ENCODE measurements at places on chromosomes 1 and 21.

DNA sequence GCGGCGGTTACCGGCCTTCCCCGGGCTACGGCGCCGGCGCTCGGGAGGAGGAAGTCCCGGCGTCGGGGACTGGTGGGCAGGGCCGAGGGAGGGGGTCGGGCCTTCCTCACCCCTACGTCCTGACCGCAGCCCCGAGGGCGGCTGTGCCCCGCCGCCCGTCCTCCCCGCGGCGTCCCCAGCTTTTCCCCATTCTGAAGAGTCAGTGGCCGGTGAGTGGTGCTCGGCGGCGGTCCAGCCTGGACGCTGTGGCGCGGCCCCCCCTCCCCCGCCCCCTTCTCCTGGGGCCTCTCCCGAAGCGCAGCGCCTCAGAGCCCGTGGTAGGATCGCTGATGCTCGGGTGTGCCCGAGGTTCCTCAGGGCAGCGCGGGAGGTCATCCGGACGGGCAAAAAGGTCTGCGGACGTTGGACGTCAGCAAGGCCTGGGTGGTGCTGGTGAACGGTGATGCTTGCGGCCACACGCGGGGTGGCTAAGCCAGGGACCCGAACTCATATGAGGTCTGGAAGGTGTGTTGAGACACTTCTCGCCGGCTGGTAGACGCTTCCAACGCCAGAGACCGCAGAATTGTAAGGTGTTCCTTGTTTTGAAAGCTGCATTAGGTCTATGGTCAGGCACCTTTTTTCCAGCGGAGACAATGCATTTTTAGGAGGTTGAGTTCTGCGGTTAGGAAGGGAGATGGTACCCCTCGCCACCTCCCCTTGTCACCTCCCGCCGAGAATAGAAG, 725 bp downstream of the SLC25A33 start:
- peak; percentile 80 for DNase-seq

DNA sequence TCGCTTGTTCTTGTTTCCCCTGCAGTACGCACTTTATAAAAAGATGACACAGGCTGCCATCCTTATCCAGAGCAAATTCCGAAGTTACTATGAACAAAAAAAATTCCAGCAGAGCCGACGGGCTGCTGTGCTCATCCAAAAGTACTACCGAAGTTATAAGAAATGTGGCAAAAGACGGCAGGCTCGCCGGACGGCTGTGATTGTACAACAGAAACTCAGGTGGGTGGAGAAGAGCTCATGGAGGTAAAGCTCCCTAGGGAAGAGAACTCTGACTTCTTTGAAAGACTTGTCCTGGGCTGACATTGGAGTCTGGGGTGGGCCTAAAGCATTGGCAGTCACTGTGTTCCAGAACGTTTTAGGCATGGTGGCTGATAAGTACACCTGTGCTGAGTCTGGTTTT, 19.9 kb upstream of the VAMP3 start:
- DNase-seq: no peak

DNA sequence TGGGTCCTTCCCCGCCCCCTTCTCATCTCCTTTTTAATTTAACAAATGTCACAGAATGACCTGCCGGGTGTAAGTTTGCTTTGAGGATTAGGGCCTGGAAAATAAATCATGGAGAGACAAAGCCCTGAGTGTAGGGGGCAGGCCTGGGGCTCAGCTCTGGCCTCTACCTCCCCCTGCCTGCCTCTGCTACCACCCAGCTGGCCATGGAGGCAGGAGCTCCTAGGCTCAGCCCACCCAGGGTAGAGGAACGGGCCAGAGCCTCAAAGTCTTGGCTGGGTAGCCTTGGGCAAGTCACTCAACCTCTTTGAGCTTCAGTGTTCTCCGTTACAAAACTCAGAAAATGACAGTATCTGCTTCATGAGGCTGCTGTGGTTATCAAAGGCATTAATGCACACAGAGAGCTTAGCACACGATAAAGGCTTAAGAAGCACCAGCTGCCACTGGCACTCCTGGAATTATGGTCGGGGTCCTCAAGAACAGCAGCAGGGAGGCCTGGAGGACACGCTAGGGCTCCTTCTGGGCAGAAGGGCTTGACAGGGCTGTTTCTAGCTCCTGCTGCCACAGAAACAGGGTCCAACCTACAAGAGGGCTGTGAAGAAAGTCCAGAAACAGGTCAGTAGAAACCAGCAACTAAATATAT, 39.0 kb downstream of the LRP8 start:
- peak; percentile 69 for DNase-seq

DNA sequence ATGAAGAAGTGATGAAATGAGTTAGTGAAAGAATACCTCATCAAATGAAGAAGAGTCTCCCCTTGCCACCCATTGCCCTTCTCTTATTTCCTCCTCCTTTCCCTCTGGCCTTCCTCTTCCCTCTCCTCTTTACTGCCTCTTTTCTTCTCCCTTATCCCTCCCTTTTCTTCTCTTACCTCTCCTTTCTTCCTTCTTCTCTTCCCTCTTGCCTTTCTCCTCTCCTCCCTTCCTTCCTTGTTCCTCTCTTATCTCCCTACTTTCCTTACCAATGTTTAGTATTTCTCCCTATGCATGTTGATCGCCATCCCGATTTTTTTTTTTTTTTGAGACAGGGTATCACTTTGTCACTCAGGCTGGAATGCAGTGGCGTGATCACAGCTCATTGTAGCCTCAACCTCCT, 8.8 kb downstream of the MROH7 start:
- DNase-seq: no peak

DNA sequence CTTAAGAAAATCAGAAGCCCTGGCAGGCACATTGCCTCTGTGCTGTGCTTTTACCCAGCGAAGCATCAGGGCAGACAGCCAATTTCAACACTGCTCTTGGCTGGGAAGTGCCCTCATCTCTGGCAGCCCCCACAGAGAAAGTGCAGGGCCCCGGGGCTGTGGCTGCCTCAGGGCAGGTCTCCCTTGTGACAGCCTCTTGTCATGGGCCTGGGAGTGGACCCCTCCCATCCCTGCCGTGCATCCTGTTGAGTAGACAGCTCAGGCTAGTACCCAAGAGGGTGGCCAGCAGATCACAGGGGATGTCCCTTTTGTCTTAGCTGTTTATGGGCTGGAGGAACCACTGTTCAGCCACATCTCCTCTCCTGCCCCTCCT, 23.3 kb downstream of the TTC34 start:
- peak; percentile 27 for DNase-seq

DNA sequence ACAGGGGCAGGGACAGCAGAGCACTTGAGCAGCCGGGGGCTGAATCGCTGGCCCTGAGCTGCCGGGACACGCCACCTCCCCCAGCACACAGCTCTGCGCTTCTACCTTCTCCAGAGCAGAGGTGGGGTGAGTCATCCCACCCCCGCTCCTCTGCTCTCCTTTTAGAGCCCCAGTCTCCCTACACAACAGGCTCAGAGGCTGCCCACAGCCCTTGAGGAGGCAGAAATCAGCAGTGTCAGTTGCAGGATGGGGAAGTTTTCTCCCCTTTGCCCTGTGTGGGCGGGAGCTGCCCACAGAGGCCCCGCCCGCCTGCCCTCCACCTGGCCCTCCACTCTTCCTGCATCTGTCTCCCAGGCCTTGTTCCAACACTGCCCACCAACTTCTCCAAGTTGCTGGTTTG, 94.6 kb downstream of the STUM start:
- DNase-seq: no peak

DNA sequence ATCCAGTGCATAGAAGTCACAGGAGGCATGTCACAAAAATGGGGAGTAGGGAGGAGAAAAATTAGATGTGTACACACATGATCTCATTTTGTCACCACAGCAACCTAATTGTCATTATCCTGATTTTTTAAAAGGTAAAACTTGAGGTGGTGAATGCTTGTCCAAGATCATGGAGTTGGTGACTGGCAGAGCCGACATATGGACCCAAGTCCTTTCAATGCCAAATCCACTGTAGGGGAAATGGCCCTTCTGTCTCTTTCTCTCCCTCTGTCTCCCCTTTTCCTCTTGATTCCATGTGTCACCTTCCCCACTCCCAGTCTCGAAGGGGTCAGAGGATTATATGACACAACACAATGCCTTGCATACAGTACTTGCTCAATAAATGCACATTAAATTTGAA, 65.7 kb upstream of the JUN start:
- no peak for DNase-seq

- no peak for DNase-seq
Measured at GRCh38 chr1:8976896-8977450, 31.3 kb downstream of the CA6 start.

- DNase-seq: no peak
Measured at GRCh38 chr1:220378571-220379302, 106.5 kb upstream of the RAB3GAP2 start.

DNA sequence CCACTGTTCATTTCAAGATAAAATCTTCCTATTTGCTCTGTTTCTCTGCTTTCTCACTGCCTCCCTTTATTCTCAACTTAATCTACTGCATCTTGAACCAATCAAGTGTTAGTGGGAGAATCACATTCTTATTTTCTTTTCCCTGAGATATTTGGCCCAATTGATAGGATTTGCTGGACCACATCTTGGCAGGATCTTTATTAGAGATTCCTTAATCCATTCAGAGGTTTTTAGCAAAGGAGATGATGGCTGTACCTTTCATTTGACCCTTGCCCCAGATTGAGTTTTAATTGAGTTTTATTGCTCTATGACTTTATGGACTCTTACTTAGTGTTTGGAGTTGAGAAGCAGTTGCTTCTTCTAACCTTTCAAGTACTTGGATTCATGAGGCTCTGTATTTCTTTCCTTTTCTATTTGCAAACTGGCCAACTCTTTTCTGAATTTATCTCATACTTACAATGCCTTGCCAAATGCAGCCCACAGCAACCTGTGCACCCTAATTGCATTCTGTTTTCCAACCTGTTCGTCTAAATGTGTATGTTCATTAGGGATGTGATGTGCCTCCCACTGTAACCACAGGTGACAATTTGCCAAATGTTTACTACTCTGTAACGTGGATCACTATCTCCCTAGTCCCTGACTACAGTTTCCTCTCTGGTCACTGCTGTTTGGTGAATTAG, 274.8 kb upstream of the KAZN start:
- DNase-seq: no peak

DNA sequence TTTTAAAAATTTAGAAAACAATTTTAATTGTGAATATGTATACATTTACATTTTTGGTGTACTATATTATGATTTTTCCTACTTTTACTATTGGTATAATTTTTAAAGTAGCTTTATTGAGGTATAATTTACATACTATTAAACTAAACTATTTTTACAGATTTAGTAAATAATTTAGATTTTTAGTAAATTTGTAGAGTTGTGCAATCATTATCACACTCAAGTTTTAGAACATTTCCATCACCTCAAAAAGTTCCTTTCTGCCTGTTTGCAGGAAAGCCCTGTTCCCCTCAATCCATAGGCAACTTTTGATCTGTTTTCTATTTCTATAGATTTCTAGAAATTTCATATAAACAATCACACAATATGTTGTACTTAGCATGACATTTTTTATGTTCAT, 8.2 kb downstream of the PHTF1 start:
- no peak for DNase-seq

- no peak for DNase-seq
Measured at GRCh38 chr1:209505044-209505443, 78.5 kb upstream of the CAMK1G start.

DNA sequence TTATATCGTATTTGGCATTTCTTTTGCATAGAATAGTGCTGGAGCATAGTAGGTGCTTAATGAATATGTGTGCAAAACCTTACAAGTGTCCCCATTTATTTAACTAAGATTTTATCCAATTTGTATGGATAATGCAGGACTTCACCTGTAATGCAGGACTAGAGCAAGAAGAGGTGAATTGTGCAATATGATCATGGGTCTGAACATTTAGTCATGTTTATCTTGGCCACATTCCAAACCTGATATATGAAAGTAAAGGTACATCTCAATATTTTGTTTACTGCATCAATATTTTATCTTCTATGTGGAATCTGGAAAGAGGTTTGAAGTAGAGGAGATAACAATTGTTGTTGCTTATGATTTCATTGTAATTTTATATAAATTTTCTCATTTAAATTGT, 1626.7 kb upstream of the B3GALT2 start:
- DNase-seq: no peak

DNA sequence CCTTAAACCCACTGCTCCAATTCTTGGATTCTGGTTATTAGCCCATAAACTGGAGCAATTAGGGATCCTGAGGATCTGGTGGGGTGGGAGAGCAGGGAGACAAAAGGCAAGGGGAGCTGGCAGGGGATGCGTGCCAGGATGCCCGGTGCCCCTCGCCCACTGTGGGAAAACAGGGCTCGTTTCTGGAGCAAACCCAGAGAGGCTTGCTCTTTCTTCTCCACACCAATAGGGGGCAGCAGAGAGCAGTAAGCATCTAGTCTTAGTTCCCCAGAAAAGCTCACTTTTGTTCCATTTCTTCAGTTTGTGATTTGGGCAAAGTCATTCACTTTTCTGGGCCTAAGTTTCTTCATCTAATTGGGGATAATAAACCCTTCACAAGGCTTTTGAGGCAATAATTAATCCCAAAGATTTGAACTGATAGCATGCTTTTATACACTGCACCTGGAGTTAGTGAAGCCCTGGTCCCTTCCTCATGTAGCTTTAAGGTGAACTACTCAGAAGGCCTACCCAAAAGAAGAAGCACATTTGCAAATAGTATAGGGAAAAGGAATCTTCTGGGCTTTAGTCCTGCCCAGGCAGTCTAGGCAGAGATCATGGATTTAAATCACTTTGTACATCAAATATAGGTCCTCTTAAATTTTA, 160.6 kb upstream of the USP24 start:
- DNase-seq: peak; percentile 55

DNA sequence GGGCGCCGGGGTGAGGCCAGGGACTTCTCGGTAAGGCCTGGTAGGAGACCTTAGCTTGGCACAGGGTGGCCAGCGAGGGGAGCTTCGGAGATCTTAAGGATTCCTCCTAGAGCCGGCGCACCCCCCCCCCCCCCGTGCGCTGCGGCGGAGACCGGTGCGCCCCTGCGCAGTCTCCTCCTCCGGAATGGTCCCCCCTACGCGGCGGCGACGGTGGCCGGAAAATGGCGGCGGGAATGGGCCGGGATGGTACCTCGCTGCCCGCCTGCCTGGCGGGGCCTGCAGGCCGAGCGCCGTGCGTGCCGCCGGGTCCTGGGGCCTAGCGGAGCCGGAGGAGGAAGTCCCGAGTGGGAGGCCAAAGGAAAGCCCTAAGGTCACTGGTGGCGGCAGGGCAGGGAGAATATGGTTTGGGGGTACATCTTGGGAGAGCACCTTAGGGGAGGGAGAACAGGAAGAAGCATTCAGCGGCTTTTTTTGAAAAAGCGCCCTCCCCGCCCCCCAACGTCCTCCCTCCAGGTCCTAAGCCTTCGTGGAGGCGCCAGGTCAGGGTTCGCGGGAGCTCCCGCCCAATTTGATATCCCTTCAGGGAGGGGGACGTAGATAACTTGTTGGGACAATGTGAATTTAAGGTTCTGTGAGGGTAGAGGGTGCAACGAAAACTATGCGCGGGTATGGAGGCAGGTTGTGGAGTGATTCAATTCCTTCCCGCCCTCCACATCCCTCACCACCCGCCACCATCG, 429 bp downstream of the SRRM1 start:
- no peak for DNase-seq

GRCh38 chr1:67687198-67687545, 2.2 kb downstream of the GADD45A start:
- DNase-seq: no peak

- no peak for DNase-seq
Measured at GRCh38 chr21:25328736-25329135, 278.5 kb downstream of the MRPL39 start.
